ENCODE measurements at places on chromosomes 2 and 18. TPM values are rescaled to one million over a fixed set of nuclear protein-coding genes. Genes with fewer than 3 reads are reported as not detected.
A peak's percentile ranks its signal among the peaks of the same experiment; 100 is the strongest.

DNA sequence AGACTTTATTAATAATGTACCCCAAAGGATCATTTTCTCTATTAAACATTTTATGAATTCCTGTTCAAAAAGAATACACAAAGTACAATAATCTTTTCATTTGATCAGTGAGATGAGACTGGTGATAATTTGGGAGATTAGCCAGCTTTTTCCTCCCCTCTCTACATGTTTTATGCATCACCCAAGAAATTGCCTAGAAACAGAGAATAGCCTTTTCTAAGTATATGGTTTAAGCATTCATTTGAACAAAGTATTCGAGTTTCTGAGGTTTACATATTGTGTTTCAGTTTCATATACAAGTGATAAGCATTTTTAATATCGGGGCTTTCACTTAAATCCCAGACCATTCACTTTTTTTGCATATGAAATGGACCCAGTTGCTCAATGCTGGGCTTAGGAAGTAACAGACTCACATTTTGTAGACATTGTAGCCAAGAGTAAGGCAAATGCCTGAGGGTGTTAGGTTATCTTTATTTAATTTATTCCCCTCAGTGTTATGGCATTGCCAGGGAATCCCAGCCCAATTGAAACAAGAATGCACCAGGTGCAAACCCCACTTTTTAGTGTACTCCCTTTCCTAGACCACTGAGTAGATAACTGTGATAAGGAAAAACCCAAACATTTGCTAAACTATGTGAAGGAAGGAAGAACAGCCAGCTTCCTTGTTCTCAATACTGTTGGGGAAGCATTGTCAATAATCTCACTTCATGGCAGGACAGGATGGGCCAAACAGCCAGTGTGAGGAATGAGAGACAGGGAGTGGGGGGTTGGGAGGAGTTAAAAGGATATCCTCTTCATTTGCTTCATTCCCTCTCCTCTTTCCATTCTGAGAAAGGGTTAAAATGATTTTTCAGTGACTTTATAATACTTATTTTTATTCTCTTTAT, 3.5 kb downstream of the CPO start:
- no peaks in the 10 kb centered on the region for H3K4me1 ChIP-seq
- no peak overlapping the region for H3K4me3 ChIP-seq

DNA sequence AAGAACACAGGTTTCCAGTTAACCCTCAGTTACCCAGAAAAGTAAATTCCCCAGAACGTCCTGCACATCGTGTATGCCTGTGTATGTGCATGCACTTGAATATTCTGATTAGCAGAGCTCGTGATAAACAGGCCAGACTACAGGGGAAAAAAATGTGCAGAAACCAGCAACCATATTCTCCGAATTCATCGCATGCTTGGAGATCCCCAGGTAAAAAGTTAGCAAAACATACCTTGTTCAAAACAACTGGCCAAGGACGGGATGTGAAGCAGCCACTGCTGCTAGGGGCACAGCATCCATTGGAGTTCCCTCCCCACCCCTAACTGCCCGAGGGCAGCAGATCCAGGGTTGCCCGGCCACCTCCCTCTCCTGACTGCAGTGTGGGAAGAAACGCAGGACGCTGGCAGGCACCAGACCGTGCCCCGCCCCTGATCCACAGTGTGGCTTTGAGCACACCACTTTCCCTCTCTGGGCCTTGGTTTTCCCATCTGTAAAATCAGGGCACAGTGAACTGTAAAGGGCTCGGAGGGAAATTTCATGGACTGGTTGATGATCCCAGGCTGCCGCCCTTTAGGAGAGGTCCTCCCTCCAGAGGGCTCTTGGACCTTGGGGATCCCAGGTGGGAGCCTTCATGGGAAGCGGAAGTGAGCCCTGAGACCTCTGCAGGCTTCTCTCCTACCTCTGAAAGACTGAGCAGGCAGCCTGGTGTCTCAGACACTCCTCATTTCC, 11.9 kb upstream of the ARID5A start:
- H3K4me1 ChIP-seq, result peaks cover 49% of the 10 kb centered on the region
- no peaks in the 10 kb centered on the region for H3K36me3 ChIP-seq
- no peak overlapping the region for H3K4me3 ChIP-seq
- H3K27ac ChIP-seq, result peak overlapping the region; percentile 61
- no peaks in the 10 kb centered on the region for H3K27me3 ChIP-seq

CD226 gene
- 41.7 TPM for total RNA-seq

ANKRD62 gene
- not detected for total RNA-seq

GRCh38 chr2:46521215-46521683, 41.9 kb downstream of the TMEM247 start:
- peaks cover under 1% of the 10 kb centered on the region for H3K36me3 ChIP-seq
- no peak overlapping the region for H3K27ac ChIP-seq
- H3K4me1 ChIP-seq, result peaks cover 8% of the 10 kb centered on the region
- no peak overlapping the region for H3K4me3 ChIP-seq
- no peaks in the 10 kb centered on the region for H3K27me3 ChIP-seq
- DNase-seq, result no peak

- DNase-seq, result no peak
- H3K27me3 ChIP-seq, result peaks cover 28% of the 10 kb centered on the region
- no peak overlapping the region for H3K27ac ChIP-seq
- H3K36me3 ChIP-seq, result no peaks in the 10 kb centered on the region
Measured at GRCh38 chr2:118803012-118803411, 44.4 kb downstream of the EN1 start.

GCG gene
- total RNA-seq, result not detected

Data from activated CD8-positive, alpha-beta T cell treated with anti-CD3 and anti-CD28 coated beads for 36 hours (primary cell).